ENCODE measurements at places on chromosomes 1 and 21.

GRCh38 chr1:93878501-93878888 is 511 bp downstream of the DNTTIP2 start:
- no peak for DNase-seq

DNA sequence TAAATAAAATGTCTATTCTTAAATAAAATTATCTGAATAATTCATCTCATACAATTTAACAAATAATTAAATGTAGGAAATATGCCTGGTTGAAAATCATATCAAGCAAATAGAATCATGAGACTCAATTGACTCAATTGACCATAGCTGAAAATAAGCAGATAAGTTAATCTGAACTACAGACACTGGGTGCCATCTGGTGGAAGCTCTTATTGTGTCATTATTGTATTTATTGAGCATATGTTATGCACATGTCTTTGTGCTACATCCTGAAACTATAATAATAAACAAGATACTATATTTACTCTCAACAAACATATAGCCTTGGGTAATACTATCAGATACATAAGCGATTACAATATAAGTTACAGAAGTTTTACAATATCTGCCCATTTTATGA is 41.0 kb downstream of the BRINP3 start:
- DNase-seq, result no peak

DNA sequence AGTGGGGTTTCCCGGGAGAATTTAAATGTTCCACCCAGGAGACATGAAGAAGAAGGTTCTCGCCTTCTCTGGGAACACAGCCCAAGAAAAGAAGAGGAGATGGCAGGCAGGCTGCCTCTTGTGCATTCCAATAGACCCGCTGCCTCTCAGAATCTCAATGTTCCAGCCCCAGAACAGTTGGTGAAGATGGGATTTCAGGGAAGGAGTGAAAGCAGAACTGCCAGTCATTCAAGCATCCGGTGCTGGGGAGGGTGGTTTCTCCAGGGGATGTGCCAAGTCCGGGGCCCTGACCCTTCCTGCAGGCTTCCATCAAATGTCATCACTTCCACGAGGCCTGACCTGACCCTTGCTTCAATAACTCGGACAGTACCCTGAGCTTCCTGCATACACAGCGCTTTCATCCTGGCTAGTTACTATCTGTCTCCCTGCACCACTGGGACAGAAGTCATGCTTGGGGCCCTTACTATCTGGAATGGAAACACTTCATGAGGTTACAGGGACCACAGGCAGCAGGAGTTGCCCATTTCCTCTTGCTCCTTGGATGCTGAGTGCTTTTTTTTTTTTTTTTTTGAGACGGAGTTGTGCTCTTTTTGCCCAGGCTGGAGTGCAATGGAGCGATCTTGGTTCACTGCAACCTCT is 386.6 kb upstream of the POU3F1 start:
- peak; percentile 31 for DNase-seq

DNA sequence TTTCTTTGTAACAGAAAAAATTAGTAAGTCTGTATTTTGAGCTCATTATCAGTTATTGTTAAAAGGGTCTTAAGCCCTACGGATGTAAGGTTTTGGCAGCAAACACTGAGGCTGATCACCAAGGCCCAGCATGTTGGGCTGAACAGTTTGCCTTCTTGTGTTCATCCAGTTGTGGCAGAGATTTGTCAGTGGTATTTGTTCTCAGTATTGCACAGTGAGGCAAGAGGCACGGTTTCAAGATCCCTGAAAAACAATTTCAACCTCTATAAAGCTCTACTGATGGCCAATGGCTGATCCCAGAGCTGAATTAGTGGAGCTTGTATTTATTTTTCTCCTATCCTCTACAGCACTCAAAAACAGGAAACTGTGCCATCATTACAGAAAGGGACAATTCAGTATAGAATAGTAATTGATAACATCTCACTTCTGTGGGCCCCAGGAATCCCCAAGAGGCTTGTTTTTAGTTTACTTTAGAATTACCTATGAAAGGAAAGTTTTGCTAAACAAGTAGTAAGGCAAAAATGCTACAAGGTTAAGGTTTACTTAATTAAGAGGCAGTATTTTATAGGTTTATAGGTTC is 191.8 kb upstream of the RAB4A start:
- no peak for DNase-seq

DNA sequence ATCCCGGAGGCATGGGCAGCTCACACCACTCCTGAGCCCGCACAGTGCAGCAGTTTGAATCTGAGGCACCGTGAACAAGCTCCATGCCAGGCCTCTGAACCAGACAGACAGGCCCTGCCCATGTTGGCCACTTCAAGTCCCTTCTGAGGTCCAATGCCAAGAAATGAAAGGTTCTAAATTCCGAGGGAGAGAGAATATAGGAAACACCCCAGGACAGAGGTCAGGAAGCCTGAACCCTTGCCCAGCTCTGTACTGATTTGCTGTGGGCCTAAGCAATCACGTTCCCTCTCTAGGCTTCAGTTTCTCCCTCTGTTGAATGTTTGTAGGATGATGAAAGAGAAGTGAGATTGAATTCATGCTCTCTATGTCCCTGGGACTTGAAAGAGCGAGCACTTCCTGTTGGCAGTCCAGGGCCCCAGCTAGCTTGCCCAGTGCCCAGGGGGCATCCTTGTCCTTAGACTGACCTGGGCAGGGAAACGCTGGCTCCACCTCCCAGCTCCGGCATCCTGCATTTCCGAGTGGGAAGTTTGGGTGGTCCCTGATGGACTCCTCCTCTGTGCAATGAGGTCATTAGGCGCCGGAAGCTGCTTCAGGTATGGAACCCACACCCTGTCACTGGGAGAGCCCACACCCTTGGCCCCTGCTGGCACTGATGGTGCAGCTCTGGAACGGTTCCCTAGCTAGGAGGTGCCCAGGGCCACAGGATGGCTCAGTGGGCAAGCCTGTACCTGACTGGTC is 242.4 kb upstream of the TMEM51 start:
- DNase-seq, result no peak

- no peak for DNase-seq
Measured at GRCh38 chr1:86430376-86430775, 6.4 kb downstream of the CLCA2 start.

- no peak for DNase-seq
Measured at GRCh38 chr1:30523055-30524020, 200.0 kb downstream of the MATN1 start.

- no peak for DNase-seq
Measured at GRCh38 chr1:81950037-81950436, 149.3 kb downstream of the ADGRL2 start.

GRCh38 chr1:184987696-184988095 is 13.4 kb upstream of the NIBAN1 start:
- no peak for DNase-seq

GRCh38 chr1:64357422-64357821 is 112.5 kb upstream of the CACHD1 start:
- no peak for DNase-seq

All from midbrain (tissue), 1 donor.